ENCODE measurements at places on chromosomes 2 and 18.
A peak's percentile ranks its signal among the peaks of the same experiment; 100 is the strongest.

DNA sequence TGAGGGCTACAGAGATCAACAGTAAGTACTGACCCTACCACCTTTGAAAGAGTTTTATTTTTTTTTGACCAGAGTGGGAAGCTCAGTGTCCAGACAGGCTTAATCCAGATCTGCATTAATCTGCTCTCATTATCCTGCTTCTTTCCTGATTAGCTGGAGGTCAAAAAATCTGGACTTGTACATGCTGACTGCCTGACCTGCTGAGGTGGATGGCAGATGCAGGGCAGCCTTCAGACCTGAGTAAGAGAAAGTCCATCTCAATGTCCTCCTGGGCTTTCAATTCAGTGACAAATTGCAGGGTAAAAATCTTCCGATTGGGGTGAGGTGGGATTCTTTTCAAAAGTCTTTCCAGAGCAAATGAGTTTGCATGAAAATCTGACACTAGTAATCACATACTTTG is 998.8 kb upstream of the PIK3C3 start:
- no peak overlapping the region for H3K27ac ChIP-seq
- H3K36me3 ChIP-seq = no peaks in the 10 kb centered on the region
- no peaks in the 10 kb centered on the region for H3K4me1 ChIP-seq
- DNase-seq = no peak
- no peak overlapping the region for H3K4me3 ChIP-seq

- H3K36me3 ChIP-seq = no peaks in the 10 kb centered on the region
- no peak overlapping the region for H3K27ac ChIP-seq
- DNase-seq = no peak
- H3K27me3 ChIP-seq = no peaks in the 10 kb centered on the region
- no peaks in the 10 kb centered on the region for H3K4me1 ChIP-seq
- no peak overlapping the region for H3K4me3 ChIP-seq
Measured at GRCh38 chr2:184849516-184849915, 251.2 kb downstream of the ZNF804A start.

DNA sequence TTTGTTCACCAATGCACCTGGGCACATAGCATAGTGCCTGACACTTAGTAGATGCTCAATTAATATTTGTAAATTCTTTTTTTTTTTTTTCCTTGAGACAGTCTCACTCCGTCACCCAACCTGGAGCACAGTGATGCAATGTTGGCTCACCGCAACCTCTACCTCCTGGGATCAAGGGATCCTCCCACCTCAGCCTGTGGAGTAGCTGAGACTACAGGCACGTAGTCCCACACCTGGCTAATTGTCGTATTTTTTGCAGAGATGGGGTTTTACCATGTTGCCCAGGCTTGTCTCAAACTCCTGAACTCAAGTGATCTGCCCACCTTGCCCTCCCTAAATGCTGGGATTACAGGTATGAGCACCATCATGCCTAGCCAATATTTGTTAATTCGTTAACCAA is 23.2 kb upstream of the LPIN2 start:
- H3K4me3 ChIP-seq = no peak overlapping the region
- H3K27me3 ChIP-seq = no peaks in the 10 kb centered on the region
- no peak for DNase-seq
- H3K27ac ChIP-seq = no peak overlapping the region
- H3K36me3 ChIP-seq = no peaks in the 10 kb centered on the region

DNA sequence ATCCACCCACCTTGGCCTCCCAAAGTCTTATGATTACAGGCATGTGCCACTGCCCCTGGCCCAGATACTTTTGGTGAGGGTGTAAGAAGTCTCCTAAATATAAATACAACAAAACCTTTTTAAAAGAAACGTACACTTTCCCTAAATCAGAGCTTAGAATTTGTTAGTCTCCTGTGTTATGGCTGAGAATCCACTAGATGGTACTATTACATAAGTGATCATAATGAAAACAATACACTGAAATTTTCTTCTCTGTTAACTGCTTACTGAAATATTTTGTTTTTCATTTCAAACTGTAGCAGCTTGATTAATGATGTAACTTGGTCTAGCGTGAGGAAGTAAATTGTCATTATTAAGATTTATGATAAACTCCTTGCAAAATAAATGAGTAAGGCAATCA is 74.8 kb upstream of the FAM98A start:
- no peak for DNase-seq
- no peak overlapping the region for H3K27ac ChIP-seq
- no peak overlapping the region for H3K4me3 ChIP-seq

DNA sequence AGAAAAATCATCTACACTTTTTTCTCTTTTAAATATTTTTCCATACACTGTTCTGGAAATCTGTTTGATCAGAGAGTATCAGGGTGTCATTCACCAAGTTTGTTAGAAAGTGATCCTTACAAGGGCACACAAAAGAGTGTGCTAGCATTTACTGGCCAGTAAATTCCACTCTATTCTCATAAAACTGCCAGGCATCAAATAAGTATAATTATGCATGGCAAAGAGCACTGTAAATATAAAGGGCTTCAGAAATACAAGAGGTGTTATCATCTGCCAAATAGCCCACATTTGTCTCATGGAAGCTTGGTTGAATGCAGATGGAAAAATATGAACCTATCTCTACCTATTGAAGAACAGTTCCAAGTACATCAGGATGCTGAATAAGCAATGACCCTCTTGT is 847.3 kb upstream of the ACVR2A start:
- H3K27ac ChIP-seq = no peak overlapping the region
- peaks cover 25% of the 10 kb centered on the region for H3K4me1 ChIP-seq
- no peak overlapping the region for H3K4me3 ChIP-seq
- H3K36me3 ChIP-seq = no peaks in the 10 kb centered on the region

GRCh38 chr2:44168681-44169154 is at the start of gene PPM1B:
PPM1B (plus strand) TSS chr2:44168875; CDS start chr2:44201200, 32,325 bp downstream.
- H3K36me3 ChIP-seq = peaks cover 2% of the 10 kb centered on the region
- H3K4me1 ChIP-seq = peaks cover 20% of the 10 kb centered on the region
- peak within 1 kb of the TSS; percentile 99 for H3K27ac ChIP-seq
- H3K4me3 ChIP-seq = peak within 1 kb of the TSS; percentile 96

GRCh38 chr18:51425475-51425874 is 228.0 kb upstream of the MEX3C start:
- H3K27ac ChIP-seq = no peak overlapping the region
- no peaks in the 10 kb centered on the region for H3K36me3 ChIP-seq
- H3K4me3 ChIP-seq = no peak overlapping the region
- H3K27me3 ChIP-seq = no peaks in the 10 kb centered on the region
- no peak for DNase-seq
- H3K4me1 ChIP-seq = peaks cover 17% of the 10 kb centered on the region

GRCh38 chr2:218952160-218952559 is 7.3 kb upstream of the CDK5R2 start:
- H3K36me3 ChIP-seq = no peaks in the 10 kb centered on the region
- H3K4me1 ChIP-seq = no peaks in the 10 kb centered on the region
- H3K27me3 ChIP-seq = peaks cover 78% of the 10 kb centered on the region
- DNase-seq = no peak

GRCh38 chr2:6877402-6878304 is at the start of gene RSAD2:
RSAD2 (plus strand) TSS chr2:6877777; CDS start chr2:6877801, 24 bp downstream.
- no peak for DNase-seq
- peaks cover 8% of the 10 kb centered on the region for H3K4me1 ChIP-seq
- H3K27me3 ChIP-seq = peaks cover 59% of the 10 kb centered on the region
- no peak within 1 kb of the TSS for H3K4me3 ChIP-seq
- H3K27ac ChIP-seq = no peak within 1 kb of the TSS

DNA sequence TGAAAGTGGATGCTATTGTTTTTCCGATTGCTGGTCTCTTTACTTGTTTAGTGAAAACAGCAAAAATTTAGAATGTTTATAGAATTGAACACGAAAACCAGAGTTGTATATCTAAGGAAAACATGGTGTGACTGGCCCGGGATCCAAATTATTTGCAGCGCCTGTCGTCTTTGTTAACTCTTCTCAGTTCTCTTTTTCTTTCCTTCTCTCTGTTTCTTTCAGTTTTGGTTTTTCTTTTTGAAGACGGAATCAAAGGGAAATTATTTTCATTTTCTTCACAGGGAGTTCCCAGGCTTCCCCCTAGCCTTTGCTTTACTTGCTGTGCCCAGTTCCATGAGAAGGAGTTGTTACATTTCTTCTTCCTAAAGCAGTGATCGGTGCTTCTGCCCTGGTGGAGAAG is 76.0 kb downstream of the AGAP1 start:
- H3K4me1 ChIP-seq = peaks cover 16% of the 10 kb centered on the region
- H3K27me3 ChIP-seq = peaks cover 8% of the 10 kb centered on the region
- H3K36me3 ChIP-seq = peaks cover 8% of the 10 kb centered on the region
- peak overlapping the region; percentile 90 for H3K27ac ChIP-seq
- H3K4me3 ChIP-seq = no peak overlapping the region

- no peak overlapping the region for H3K27ac ChIP-seq
- peaks cover 2% of the 10 kb centered on the region for H3K27me3 ChIP-seq
- no peak overlapping the region for H3K4me3 ChIP-seq
- DNase-seq = no peak
- no peaks in the 10 kb centered on the region for H3K4me1 ChIP-seq
Measured at GRCh38 chr2:202193881-202194353, 44.5 kb downstream of the SUMO1 start.

- no peak overlapping the region for H3K4me3 ChIP-seq
- no peaks in the 10 kb centered on the region for H3K27me3 ChIP-seq
- H3K4me1 ChIP-seq = peaks cover 7% of the 10 kb centered on the region
- H3K27ac ChIP-seq = no peak overlapping the region
- no peak for DNase-seq
- H3K36me3 ChIP-seq = no peaks in the 10 kb centered on the region
Measured at GRCh38 chr2:127640082-127641072, 5.6 kb upstream of the GPR17 start.

DNA sequence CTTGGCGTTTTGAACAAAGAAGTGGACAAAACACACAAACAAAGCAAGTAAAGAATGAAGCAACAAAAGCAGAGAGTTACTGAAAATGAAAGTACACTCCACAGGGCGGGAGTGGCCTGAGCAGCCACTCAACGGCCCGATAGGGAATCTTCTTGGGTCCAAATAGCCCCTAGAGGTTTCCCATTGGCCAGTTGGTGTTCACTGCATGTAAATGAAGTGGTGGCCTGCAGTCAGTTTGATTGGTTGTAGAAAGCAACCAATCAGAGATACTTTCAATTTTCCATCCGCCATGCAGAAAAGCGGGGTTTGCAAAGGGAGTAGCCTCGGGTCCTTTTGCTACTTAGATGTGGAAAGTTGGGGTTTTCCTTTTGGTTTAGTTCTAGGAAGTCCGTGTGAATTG is 31.6 kb downstream of the CYBRD1 start:
- H3K27ac ChIP-seq = no peak overlapping the region
- peaks cover 4% of the 10 kb centered on the region for H3K4me1 ChIP-seq

DNA sequence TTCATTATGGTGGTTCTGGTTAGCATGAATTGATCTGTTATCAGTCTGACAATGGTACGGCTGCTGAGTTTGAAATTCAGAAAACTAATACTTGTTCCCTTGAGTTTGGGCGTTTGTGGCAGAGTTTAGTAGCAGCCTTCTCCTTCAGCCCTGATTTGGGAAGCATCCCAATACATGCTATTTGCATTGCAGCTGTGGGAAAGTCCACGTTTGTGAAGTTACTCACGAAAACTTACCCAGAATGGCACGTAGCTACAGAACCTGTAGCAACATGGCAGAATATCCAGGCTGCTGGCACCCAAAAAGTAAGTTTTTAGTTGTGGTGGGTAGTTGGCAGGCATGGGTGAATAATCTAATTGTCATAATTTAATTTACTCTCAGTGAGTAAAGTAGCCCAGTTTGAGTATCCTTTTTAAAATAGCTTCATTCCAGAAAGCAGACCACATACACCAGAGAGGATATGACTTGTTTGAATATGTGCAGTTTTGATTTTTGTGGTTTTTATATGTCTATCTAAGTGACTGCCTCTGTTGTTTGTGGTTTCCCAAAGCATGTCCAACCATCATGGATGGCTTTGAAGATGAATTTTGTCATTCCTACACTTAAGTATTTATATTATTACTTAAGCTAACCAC is 12.2 kb downstream of the DGUOK start:
- H3K27me3 ChIP-seq = no peaks in the 10 kb centered on the region
- no peak for DNase-seq
- H3K4me1 ChIP-seq = no peaks in the 10 kb centered on the region

- peaks cover 9% of the 10 kb centered on the region for H3K27me3 ChIP-seq
- H3K4me1 ChIP-seq = peaks cover 28% of the 10 kb centered on the region
- no peaks in the 10 kb centered on the region for H3K36me3 ChIP-seq
- DNase-seq = no peak
- H3K27ac ChIP-seq = no peak overlapping the region
Measured at GRCh38 chr2:234133004-234133403, 82.5 kb downstream of the SPP2 start.

GRCh38 chr2:85668009-85668856 is at the start of gene SFTPB:
SFTPB (minus strand) TSS chr2:85668199; CDS start chr2:85668183, 16 bp downstream.
- peak within 1 kb of the TSS; percentile 55 for H3K27ac ChIP-seq
- H3K27me3 ChIP-seq = peaks cover 3% of the 10 kb centered on the region
- DNase-seq = no peak
- peaks cover 4% of the 10 kb centered on the region for H3K4me1 ChIP-seq
- H3K4me3 ChIP-seq = no peak within 1 kb of the TSS

DNA sequence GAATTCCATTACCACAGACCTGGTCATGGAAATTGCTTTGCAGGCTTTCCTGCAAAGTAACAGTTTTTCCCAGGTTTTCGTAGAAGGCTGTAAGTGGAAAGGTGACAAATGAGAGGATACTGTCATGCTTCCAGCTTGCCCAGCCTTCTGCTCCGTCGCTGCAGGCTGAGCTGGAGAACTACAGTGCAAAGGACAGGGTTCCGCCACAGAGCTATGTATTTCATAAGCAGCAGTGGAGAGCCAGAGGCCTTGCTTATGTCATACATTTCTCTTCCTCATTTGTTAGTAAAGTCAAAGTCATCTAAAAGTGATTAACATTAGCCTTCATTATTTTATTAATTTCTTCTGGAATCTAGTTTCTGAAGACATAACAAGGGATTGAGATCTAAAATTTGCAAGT is 72.9 kb upstream of the RBM44 start:
- DNase-seq = no peak
- no peak overlapping the region for H3K27ac ChIP-seq
- no peaks in the 10 kb centered on the region for H3K27me3 ChIP-seq

GRCh38 chr2:119592436-119592835 is 48.2 kb downstream of the CFAP221 start:
- H3K36me3 ChIP-seq = no peaks in the 10 kb centered on the region
- H3K4me3 ChIP-seq = no peak overlapping the region
- peaks cover 10% of the 10 kb centered on the region for H3K4me1 ChIP-seq

All from mesothelial cell of epicardium (in vitro differentiated cells).